ENCODE measurements at places on chromosomes 2 and 18. TPM values are rescaled to one million over a fixed set of nuclear protein-coding genes. Genes with fewer than 3 reads are reported as not detected.

GRCh38 chr2:155309483-155309882 is 611.0 kb downstream of the KCNJ3 start:
- DNase-seq, result no peak

DNA sequence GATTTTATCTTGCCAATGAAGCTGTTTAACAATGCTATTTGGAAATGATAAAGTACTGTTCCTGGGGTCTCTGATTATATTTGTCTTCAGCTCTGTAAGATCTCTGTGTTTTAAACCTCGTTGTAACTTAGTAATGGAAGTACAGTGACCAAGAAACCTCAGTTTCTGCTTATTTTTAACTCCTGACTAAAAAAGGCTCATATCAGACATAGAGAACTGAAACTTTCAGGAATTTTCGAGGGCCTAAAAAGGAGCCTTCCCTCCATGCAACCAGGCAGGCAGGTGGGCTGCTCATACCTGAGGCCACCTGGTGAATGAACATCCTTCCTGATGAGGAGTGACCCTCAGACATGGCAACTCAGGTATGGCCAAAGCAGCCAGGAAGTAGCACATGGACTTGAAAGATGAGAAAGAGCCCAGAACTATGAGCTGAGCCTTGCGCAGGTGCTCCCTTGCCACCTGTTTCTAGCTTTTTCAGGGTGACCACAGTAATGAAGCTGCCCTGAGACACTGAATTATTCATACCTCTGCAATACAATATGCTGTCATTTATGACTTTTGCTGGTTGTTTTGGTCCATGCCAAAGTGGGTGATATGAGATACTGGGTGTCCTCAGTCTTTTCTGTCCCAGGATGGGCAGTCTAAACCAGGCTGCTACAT is 23.9 kb downstream of the MYO3B start:
- DNase-seq, result no peak

GRCh38 chr18:79927607-79928562 is 23.6 kb downstream of the SLC66A2 start:
- DNase-seq, result no peak

GRCh38 chr18:59458575-59458974 is 99.5 kb upstream of the LMAN1 start:
- DNase-seq, result no peak

DNA sequence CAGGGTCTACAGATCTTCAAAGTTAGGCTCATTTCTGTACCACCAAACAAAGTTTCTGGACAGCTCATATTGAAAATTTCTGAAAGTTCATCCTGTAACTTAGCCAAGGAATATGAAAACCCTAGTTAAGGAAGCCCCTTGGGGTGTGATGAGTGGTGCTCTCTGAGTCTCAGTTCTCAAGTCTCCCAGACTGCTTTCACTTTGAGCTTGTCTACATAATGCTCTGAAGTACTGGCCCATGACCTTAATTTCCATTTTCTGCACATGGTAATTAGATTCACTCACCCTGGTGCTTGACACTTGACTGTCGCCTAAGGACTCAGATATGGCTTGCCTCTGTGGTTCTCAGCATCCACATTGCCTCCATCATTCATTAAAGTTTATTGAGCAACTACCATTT is 51.7 kb upstream of the SATB2 start:
- no peak for DNase-seq

DNA sequence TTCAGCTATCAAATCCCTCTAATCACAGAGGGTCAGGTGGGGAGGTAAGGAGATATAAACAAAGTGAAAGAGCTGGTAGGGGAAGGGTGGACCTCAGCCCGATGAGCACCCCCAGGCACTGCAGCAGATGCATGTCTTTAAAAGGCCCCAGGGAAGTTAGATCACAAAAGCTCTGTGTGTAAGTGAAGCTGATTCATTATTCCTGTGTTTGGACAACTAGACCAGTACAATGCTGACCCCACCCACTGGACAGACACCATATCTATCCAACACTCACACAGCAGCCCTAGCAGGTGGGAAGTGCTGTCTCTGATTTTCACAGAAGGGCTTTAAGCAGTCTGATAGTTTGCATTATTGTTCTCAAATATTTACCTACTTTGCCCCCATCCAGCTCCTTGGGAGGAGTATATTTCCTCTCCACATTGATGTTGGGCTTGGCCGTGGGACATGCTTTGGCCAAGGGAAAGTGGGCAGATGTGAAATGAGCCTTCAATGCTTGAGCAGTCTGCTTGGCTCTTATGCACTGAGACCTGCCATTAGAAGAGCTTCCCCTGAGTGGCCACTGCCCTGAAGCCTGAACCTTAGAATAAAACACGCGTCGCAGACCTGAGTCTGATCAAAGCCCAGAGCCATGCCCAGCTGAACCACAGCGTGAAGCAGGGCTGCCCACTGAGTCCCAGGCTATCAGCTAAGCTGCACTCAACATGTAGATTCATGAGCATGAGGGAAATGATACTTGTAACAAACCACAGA is 111.4 kb downstream of the COPS8 start:
- DNase-seq, result peak; percentile 92

DNA sequence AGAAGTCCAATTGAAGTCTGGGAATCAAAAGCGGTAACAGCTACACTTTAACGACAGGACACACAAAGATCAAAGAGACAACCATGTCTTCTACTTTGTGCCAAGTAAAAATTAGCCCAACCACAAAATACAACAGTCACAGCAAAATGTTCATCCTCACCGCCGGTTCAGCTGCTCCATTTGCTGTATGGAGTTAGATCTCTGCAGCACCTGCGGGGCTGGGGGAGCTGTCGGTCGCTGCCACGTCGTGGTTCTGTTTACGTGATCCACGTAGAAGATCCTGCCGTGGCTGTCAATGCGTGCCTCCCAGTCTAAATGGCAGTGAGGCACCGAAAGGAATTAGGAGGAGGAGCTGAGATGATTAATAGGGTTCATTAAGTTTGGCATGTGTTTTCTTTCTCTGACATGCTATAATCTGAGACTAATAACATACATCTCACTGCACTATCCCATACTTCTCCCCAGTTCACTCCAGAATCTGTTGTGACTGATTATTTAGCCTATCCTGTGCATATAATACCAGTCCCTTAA is 136.5 kb upstream of the STK17B start:
- no peak for DNase-seq

- no peak for DNase-seq
Measured at GRCh38 chr2:656676-657075, 20.5 kb downstream of the TMEM18 start.

DNA sequence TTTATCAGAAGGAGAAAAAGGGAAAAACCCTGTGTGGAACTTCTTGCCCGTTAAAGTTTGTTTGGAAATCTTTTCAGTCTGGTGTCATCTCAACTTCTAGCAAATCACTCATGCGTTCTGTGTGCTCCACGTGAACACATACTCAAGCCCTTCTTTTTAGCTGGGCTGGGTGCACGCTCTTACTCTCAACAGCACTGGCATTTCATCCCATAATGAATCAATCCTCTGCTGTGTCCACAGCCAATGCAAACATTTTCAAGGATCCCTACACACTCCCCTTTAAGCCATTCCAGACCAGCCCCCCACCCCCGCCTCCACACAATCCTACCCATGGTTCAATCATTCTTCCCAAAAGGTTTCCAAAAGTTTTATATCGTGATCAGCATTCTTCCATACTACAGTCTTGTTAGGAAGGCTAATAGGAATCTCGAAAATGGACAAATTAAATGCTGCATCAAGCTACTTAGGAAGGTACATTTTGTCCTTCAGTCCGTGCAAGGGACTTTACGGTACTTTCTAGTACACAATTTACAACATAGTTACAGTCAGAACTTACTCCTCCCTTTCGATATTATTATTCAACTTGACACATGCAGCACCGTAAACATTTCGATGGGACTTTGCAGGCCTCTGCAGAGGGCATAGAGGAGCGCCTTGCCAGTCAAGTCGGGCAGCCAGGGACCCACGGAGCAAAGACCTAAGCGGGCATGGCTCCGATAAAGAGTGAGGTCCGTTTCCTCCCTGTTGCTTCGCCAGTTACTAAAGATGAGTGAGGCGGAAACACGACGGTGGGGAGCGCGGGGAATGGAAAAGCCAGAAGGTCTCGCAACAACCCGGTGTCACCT is 1.4 kb downstream of the PTGR3 start:
- DNase-seq, result peak; percentile 36

- no peak for DNase-seq
Measured at GRCh38 chr2:160057356-160057755, 5.1 kb downstream of the PLA2R1 start.

GRCh38 chr2:136185981-136186776 is 68.2 kb upstream of the CXCR4 start:
- DNase-seq, result peak; percentile 2

DNA sequence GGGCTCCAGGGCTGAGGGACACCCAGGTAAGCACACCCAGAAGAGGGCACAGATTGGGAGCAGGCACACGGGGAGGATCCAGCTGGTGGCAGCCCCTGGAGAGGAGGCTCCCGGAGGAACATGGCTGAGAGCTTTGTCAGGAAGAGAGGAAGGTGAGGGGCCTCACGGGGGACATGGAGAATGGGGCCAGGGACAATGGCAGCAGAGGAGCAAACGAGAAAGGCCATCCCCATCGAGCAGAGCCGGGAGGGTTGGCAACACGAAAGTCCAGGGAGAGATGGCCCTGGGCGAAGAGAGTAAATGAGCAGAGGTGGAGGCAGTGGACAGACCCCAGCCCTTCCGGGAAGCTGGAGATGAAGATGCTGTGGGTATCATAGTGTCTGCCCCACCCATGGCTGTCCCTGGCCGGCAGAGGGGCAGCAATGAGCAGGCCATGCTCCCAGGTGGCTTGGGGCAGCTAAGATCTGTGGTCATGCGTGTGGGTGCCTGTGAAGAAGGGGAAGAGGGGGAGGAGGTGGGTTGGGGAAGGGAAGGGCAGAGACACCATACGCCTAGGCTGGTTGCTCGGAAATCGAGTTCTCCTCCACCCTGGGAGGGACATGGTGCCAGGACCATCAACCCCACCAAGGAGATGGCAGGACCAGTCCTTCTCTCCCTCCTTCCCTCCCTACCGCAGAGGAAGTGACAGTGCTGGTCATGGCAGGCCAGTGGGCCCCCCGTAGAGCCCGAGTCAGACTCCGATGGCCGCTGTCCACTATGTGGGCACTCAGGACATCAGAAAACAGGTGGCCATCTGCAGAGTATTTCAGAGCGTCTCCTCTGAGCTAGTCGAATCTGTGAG is 191.7 kb downstream of the NDUFA10 start:
- DNase-seq, result no peak

DNA sequence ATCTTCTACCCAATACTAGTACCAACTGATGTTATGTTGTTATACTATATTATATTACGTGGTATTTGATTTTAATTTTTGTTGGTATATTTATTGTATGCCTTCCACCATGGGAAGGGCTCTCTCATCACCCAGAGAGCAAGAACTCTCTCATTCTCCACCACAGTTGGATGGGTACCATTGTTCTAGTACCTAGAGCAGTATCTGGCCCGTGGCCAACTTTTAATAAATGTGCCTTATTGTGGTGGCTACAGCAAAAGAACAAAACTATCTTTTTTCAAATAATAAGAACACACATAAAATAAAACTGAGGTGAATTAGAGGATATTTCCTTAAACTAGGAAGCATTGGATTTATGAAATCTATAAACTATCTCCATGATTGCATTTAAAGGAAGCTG is 71.8 kb downstream of the PID1 start:
- no peak for DNase-seq

DNA sequence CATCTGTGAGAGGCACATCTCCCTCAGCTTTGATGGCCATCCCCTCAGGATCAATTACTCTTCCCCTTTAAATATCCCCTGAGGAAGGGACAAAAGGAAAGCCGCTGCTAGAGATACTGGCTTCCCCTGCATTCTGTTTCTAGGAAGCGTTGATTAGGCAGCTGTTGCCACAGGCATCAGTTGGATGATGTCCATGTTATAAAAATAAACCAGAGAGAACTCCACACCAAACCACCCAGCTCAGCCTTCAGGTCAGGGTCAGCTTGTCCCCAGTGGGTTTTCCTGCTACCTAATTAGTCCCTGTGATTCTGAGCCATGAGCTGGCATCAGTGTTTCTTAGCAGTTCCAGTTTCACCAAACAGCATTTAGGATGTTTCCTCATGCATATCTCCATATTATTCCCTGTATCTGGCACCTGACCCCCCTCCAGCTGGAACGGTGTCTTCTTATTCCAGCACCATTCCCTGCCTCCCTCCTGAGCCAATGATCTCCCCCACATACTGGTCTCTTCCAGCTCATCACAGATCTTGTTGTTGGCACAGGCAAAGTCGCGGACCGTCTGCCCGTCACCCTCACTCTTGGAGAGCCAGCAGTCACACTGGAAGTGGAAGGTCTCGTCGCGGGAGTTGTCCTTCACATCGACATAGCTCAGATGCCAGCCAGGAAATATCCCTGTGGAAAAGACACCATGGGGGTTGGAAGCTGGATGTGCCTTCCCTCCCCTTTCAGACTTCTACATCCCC is 168.4 kb downstream of the LOXHD1 start:
- DNase-seq, result no peak

- DNase-seq, result no peak
Measured at GRCh38 chr2:211545582-211545981, 989.2 kb downstream of the CPS1 start.

DNA sequence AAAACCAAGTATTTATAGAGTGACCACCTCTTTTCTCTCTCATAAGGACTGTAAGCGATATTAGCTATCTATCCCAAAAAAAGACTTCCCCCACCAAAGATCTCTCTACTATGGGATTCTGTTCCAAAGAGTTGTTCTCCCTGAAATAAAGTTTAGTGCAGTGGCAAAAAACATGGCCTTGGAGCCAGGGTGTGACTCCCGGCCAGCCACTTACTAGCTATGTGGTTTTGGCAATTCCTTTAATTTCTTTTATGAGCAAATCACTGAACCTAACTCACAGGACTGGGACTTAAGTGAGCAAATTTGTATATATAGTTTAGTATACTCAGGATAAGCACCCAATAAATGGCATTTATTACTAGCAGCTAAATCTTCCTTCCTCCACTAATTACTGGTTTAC is 42.6 kb downstream of the SESTD1 start:
- DNase-seq, result no peak

Gene GRHL1
- total RNA-seq, result 0.36 TPM

Gene PLGLB2
- total RNA-seq, result 0.60 TPM

Gene NT5C1B
- total RNA-seq, result not detected

Gene GATA6
- total RNA-seq, result 3.3 TPM

Gene QPCT
- 137 TPM for total RNA-seq

Gene CNOT9
- total RNA-seq, result 100 TPM

Gene ANKRD30BL
- total RNA-seq, result not detected

Gene IL36G
- total RNA-seq, result 0.24 TPM

Gene CAPN14
- total RNA-seq, result 0.96 TPM

Gene REEP1
- total RNA-seq, result not detected

Gene EGR4
- not detected for total RNA-seq

Gene ADD2
- total RNA-seq, result not detected

Gene XIRP2
- total RNA-seq, result 0.12 TPM

Gene BOLL
- total RNA-seq, result not detected
